Kidney (tissue), 22 donors: ENCODE measurements at places on chromosomes 11 and 22. TPM values are rescaled to one million over a fixed set of nuclear protein-coding genes. Genes with fewer than 3 reads are reported as not detected.

ROBO4 gene
- 29.5 TPM for total RNA-seq

APOC3 gene
- total RNA-seq = not detected

DNA sequence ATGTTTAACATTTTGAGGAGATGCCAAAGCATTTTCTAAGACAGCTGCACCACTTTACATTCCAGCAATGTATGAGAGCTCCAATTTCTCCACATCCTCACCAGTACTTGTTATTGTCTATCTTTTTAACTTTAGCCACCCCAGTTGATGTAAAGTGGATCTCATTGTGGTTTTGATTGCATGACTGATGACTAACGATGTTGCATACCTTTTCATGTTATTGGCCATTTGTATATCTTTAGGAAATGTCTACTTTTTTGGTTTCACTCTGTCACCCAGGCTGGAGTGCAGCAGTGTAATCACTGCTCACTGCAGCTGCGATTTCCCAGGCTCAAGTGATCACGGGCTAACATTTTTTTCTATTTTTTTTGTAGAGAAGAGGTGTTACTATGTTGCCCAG, 8.9 kb downstream of the TTC28 start:
- no peak for DNase-seq

DNA sequence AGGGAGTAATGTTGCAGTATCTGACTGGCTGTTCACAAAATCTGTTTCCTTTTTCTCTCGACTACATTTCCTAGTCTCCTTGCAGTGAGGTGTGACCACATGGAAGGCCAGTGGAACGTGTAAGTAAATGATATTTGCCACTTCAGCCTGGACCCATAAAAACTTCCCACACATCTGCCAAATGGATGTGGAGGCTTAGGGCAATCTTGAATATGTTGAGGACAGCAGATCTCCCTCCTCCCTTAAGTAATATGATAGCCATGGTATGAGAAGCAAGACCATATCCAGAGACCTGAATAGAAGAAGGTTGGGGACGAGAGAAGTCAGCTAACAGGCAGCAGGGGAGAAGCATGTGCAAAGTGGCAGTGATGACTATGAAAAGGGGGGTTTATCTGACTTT, 33.0 kb upstream of the C11orf87 start:
- DNase-seq = no peak

- no peak for DNase-seq
Measured at GRCh38 chr11:34652191-34652973, 31.5 kb downstream of the EHF start.

DNA sequence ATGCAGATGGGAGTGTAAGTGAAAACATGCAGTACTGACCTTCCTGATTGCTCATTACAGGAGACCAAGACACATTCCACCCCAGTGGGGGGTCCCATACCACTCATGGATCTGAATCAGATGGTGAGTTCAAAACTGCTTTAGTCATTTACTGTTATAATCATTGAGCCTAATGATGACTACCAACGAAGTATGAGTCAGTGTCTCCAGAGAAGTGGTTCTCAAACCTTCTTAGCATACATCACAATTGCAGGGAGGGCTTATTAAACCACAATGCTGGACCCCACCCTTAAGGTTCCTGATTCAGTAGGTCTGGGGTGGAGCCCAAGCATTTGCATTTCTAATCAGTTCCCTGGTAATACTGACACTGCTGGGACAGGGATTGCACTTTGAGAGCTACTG, 75.8 kb downstream of the CD44 start:
- no peak for DNase-seq
